Pancreas (tissue), 10 donors: ENCODE measurements at places on chromosomes 4 and X. TPM values are rescaled to one million over a fixed set of nuclear protein-coding genes. Genes with fewer than 3 reads are reported as not detected.
A peak's percentile ranks its signal among the peaks of the same experiment; 100 is the strongest.

GRCh38 chr4:96912716-96913115 is 1072.8 kb downstream of the PDHA2 start:
- DNase-seq = no peak

- DNase-seq = no peak
These were observed 21.6 kb downstream of the GAK start for GRCh38 chr4:910366-911091.

Gene HPGDS
- 0.52 TPM for polyA plus RNA-seq

- DNase-seq = no peak
These were observed 106.4 kb upstream of the GRIA3 start for GRCh38 chrX:123077631-123078030.

DNA sequence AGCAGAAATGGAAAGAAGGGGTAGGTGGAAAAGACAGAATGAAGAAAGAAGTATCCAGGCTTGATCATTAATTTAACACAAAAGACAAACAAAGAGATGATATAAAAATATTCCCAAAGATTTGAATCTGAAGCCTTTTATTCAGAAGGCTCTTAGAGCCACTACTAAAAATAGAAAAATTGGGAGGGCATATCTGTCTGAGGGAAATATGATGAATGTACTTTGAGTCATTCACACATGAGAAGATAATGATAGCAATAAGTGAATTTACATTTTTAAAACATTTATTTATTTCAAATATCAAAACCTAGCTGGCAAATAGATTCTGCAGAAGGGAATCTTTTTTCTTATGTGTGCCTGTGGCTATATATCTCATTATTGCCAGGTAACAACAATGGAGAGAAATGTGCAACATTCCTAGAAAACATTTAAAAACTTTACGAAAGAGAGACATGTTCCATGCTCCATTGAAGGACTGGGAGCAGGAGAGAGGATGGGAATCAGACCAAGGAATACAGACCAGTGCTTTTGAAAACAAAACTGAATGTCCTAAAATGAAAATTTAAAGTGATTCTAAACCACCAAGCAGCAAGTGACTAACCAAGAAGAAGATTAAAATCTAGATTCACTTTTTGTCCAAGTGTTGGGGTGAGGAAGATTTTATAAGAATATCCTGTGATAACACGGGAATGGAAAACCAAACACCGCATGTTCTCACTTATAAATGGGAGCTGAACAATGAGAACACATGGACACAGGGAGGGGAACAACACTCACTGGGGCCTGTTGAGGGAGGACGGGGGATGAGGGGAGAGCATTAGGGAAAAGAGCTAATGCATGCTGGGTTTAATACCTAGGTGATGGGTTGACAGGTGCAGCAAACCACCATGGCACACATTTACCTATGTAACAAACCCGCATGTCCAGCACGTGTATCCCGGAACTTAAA is 41.2 kb downstream of the ANXA5 start:
- no peak for DNase-seq

GRCh38 chr4:3121110-3121509 is 46.6 kb downstream of the HTT start:
- DNase-seq = no peak

GRCh38 chr4:189202869-189203271 is 737.8 kb upstream of the FRG1 start:
- DNase-seq = no peak

- no peak for DNase-seq
These were observed 71.2 kb upstream of the STX18 start for GRCh38 chr4:4613126-4613465.

GRCh38 chr4:163600727-163601126 is 106.2 kb downstream of the TMA16 start:
- DNase-seq = no peak

DNA sequence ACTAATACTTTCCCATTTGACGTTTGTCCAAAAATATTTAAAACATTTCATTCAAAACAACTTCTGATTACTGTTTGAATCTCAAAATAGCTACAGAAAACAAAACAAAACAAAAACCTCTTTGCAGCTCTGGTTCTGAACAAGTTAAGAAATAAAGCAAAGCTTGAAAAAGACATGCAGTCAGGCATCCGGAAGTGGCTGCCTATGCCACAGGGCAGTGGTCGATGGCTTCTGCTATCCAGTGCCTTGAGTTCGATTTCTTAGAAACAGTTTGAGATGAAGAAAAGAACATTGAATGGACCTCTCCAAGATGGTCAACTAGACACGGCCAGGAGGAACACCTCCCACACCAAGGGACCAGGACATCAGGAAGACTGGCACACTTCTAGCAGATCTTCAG is 125.3 kb downstream of the SCFD2 start:
- no peak for DNase-seq

Gene LDOC1
- polyA plus RNA-seq = 36.7 TPM

Gene GLOD5
- 0.57 TPM for polyA plus RNA-seq

Gene AFP
- polyA plus RNA-seq = 0.40 TPM

GRCh38 chr4:11847167-11847566 is 418.5 kb upstream of the HS3ST1 start:
- no peak for DNase-seq

Gene SPIN2A
- 0.70 TPM for polyA plus RNA-seq

DNA sequence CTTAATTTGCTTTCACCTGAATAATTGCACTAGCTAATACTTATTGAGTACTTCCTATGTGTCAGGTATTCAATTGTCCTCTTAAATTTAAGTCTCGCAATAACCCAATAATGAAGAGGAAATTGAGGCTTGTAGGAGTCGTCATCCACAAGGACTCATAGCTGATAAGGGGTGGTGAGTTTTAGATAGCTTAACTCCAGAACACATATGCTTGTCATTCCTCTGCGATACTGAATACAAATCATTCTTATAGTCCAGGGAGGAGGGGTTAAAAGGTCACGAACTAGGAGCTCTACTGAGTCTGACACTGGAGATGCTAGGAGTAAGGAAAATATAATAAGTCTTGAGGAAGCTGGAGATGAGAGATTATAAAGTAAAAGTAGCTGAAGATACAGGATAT is 1.4 kb upstream of the PACRGL start:
- no peak for DNase-seq

- DNase-seq = no peak
These were observed 65.4 kb downstream of the TRMT44 start for GRCh38 chr4:8506006-8506372.

- DNase-seq = no peak
These were observed 393.2 kb upstream of the HS3ST1 start for GRCh38 chr4:11821772-11822430.

- DNase-seq = peak; percentile 49
These were observed 14.2 kb upstream of the ADD1 start for GRCh38 chr4:2829321-2829932.

Gene SLC4A4
- polyA plus RNA-seq = 84.1 TPM

DNA sequence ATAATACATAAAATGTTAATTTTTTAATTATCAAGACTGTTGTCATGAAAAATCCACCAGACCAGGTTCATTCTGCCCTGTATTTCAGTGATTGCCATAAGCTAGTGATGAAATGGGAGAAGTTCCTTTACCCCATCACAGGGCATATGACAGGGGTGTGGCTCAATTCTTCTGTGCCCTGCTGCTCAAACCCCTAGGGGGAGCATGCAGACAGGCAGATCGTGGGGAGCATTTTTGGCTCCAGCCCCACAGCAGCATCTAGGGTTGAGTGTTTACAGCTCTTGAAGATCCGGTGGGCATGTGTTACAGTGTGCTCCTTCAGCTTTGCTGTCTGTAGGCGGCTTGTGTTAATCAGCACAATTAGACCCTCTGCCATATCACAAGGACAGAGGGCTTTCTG is 700.7 kb downstream of the PCDH18 start:
- no peak for DNase-seq

DNA sequence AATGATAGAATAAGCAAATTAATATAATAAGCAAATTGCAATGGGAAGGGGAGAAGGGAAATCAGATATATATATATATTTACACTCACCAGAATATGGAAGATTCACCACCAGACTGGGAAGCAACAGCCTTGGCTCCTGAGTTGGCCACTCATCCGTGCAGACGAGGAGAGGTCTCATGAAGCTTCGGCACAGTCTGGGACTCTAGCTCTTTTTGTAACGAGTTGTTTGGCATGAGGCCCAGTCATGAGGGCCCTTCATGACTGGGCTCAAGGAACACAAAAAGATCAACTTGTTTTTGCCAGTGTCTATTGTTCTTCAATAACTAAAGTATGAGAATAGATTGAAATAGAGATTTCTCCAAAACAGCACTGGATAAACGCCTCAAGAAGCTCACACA is 176.4 kb downstream of the ADGRA3 start:
- DNase-seq = no peak

Gene SAGE1
- polyA plus RNA-seq = not detected

GRCh38 chr4:8165374-8165896 is 6.8 kb upstream of the ABLIM2 start:
- DNase-seq = no peak

Gene C4orf33
- polyA plus RNA-seq = 5.5 TPM

- no peak for DNase-seq
These were observed 134.5 kb upstream of the TLL1 start for GRCh38 chr4:165738571-165738970.

Gene FAM53A
- 2.7 TPM for polyA plus RNA-seq

DNA sequence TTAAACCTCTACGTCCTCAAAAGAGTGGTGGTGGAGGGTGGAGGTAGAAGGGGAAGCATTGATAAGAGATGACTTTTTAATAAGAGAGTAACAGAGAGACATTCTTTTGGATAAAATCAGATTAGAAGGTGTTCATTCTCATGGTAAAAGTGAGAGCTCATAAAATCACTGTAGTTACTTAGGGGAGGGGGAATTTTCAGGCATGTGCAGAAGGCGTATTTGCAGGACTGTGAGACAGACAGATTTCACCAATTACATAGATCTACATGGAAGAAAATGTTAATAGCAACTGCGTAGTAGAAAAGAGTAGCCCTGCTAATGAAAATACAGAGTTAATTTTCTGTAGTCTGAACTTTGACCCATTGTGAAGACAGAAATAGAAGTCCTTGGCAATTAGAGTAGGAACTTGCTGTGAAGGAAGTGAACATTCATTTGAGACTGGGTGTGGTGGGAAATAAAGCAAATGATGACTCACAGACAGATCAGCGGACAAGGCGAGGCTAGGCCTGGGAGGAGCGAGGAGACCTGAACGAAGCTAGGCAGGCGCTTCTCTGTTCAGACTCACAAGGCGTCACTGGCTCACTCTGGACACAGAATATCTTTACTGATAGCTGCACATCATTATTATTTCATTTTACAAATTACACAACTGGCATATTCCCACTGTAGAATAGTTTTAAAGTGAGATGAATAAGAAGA is 57.2 kb upstream of the FAM9C start:
- DNase-seq = no peak

GRCh38 chrX:70332600-70332999 is 42.7 kb downstream of the KIF4A start:
- DNase-seq = no peak

DNA sequence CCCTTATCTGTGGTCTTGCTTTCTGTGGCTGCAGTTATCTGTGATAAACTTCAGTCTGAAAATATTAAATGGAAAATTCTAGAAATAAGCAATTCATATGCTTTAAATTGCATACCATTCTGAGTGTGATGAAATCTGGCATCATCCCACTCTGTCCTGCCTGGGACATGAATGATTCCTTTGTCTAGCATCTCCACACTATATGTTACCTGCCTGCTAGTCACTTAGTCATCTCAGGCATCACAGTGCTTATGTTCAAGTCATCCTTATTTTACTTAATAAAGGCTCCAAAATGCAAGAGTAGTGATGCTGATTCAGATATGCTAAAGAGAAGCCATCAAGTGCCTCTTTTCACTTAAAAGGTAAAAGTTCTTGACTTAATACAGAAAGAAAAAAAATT is 14.3 kb upstream of the RAB9B start:
- DNase-seq = no peak

DNA sequence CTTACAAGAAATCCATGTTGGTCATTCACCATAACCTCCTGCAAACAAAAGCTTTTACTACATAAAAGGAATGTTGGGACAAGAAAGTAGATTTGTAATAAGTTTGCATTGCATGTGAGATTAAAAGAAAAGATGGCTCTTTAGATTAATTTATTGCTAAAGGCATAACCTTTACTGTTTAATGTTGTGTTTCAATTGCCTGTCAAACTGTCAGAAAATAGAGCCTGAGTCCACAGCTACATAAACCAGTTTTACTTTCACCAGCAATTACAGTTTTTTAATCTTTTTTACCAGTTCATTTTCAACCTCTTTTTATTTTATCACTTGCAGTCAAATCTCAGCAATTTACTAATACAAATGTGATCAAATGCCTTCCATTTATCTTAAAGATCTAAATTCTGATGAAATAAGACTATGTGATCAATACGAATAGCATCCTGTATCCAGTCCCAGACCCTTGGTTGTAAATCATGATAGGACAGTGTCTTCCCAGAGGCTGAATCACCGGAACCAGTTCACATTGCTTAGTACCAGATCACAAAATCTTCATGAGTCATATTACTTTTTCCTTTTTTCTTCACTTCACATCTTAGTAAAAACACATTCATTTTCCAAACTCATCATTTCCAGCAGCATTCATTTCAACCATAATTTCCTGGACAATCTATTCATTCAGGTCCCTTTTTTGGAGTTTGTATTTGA is 95.4 kb upstream of the FRG1 start:
- no peak for DNase-seq

DNA sequence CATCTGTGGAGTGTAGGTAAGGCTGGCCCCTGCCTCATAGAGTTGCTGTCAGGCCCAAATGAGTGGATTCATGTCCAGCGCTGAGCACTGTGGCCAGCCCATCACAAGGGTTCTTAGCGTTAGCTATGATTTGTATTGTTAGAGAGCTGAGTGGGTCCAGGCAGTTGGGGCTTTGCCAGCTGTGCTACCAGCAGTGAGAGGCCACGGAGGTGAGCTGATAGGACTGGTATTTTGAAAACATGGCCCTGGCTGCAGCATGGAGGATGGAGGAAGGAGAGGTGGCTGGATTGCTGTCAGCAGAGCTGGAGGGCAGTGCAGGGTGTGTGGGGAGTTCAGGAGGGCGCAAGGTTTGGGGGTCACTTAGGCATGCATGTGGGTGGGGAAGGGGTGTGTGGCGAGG is 69.8 kb downstream of the PSAPL1 start:
- DNase-seq = no peak

GRCh38 chr4:106021737-106022410 is 126.6 kb downstream of the NPNT start:
- DNase-seq = no peak

Gene PCDH7
- polyA plus RNA-seq = 0.52 TPM

Gene ADGRL3
- 0.08 TPM for polyA plus RNA-seq

DNA sequence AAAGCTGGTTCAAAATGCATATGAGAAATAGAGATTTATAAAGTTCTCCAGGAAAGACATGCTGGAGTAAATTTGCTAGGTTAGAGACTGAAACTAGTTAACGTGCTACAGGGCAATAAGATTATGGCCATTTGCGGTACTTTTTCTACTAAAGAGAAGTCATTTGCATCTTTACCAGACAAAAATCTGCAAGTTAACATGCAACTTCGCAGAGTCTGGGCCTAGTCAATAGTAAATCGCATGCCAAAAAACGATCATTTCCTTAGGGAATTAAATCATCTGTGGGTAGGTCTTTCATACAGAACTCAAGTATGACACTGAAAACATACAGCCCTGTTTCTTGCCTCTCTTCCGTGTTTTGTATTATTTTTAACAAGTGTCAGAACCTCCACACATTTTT is 32.8 kb upstream of the REST start:
- DNase-seq = no peak
